Right lobe of liver (tissue), 6 donors: ENCODE measurements at places on chromosomes 1 and 21.

- DNase-seq, result no peak
Observed at GRCh38 chr21:37468909-37469308, 102.3 kb downstream of the DYRK1A start.

GRCh38 chr21:25709684-25710265, 24.9 kb downstream of the ATP5PF start:
- no peak for DNase-seq

GRCh38 chr1:228871314-228872061, 136.2 kb downstream of the RHOU start:
- no peak for DNase-seq

DNA sequence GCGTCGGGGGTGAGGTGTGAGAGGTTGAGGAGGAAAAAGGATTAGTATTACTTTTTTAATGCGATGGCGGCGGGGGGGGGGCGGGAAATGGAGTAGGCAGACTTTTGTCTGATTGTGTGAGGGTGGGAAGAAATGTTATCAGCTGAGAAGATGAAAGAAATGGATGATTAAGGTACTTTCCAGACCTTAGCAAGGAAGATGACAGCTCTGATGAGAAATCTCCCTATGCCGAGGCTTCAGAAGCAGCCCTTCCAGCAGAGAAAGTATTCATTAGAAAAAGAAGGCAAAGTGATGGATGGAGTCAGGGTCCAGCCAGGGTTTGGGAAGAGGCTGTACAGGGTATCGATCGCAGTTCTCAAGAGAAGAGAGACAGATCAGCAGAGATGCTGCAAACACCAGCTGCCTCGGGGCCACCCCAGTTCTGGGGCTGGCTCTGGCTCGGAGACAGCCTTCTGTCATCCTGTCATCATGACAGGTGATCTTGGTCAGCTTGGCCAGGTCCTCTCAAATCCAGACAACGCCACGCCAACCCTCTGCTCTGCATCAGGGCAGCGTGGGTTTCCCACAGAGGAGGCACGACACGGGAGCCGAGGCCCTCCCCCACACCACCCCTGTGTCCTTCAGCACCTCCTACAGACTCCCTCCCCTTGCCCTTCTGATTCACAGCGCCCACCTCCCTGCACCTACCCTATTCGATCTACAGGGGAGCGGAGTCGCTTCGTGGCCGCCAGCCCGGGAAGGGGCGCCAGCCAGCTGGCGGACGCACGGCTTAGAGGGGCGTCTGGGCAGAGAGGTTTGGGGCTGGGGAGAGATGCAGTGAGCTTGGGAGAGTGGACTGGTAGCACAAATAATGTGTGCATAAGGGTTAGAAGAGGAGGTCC, 674 bp upstream of the ATXN7L2 start:
- DNase-seq, result peak; percentile 52

DNA sequence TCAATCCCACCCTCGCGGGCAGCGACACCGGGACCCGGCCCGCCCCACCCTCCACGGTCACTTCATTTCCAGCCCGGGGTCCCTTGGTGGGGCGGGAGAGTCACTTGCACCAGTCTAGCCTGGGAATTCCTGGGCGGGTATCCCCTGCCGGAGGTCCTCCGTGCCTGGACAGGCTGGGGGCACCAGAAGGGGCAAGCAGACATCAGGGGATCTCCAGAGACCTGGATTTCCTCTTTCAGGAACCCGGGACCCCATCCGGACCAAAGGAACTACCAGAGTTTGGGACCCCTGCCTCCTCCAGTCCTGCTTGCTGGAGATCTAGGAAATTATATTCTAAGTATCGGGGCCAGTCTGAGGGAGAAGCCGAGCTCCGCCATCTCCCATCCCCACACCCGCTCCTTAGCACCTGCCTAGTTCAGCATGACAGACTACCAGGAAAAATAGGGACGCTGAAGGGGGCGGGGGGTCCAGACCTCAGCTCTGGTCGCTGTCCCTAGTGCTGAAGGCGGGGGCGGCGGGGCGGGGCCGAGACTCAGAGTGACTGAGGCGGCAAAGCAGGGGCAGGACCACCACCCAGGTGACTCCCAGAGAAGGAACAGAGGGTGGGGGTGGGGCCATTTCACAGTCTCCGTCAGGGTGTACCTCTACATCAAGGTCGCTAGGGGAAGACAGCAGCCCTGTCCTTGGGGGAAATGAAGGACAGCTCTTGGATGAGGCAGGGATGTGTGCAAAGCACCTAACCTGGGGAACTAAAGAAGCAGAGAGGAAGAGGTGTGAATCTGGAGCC, 832 bp downstream of the HCN3 start:
- peak; percentile 67 for DNase-seq

DNA sequence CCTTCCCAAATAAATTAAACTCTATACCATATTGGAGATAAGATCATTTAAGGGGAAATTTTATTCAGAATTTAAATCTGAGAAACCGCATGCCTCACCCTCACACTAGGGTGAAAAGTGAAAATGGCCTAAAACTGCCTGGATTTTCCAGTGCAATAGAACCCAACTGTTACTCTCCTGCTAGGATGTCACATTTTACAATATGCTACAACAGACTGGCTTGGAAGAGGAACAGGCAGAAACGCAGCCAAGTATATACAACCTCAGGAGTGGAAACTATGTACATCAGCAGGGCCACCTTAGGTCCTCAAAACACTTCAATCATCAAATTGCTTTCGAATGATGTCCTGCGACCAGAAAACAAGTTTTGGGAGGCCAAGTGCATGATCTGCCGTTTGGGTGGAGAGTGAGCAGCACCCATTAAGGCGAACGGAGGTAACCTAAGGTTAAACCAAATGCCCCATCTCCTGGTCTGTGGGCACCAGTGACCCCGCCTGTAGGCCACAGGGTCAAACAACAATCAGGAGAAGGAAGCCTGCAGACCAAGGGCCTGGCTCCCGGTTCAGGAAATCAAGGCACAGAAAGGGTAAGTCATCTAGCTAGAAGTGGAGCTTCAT, 4.9 kb downstream of the RCAN1 start:
- DNase-seq, result no peak

- DNase-seq, result no peak
Observed at GRCh38 chr1:24179251-24179840, 7.7 kb downstream of the IFNLR1 start.

GRCh38 chr1:178093951-178094738, at the start of gene RASAL2:
Gene RASAL2, plus strand, starts transcription at chr1:178094104. Its CDS starts 389 bp downstream, at chr1:178094493.
- DNase-seq, result peak; percentile 81
